Psoas muscle (tissue), 8 donors: ENCODE measurements at places on chromosomes 3 and 15.

GRCh38 chr3:68703066-68703465 lies 229.3 kb downstream of the TAFA4 start:
- DNase-seq: no peak

DNA sequence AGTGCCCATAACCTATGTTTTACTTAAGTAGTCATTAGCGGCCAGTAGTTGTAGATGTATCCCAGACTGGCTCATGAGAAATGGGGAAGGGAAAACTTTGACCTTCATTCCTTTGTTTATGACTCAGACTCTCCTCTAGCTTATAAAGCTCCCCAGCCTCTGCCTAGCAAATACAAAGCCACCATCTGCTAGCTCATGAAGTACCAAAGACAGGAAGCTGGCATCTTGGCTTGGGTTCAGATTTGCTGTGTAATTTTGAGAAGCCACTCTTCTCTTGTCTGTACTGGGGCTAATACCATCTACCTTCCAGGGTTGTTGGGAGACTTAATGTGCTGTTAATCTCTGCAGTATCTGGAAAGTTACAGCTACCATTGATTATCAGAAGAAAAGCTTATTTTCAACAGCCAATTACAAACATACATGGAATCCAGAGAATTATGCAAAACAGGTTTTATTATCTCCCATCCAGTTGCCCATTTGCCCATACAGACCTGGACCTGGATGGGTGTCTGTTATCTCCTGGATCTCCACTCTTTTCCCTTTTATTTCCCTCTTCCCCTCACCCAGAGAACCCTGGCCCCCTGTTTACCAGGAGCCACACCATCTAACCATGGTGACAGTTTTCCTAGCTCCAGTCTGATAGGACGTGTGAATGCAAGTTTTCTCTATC lies 153.8 kb downstream of the SEMA6D start:
- DNase-seq: no peak

- DNase-seq: no peak
These were observed 1.5 kb downstream of the SOX2 start for GRCh38 chr3:181713280-181713647.

DNA sequence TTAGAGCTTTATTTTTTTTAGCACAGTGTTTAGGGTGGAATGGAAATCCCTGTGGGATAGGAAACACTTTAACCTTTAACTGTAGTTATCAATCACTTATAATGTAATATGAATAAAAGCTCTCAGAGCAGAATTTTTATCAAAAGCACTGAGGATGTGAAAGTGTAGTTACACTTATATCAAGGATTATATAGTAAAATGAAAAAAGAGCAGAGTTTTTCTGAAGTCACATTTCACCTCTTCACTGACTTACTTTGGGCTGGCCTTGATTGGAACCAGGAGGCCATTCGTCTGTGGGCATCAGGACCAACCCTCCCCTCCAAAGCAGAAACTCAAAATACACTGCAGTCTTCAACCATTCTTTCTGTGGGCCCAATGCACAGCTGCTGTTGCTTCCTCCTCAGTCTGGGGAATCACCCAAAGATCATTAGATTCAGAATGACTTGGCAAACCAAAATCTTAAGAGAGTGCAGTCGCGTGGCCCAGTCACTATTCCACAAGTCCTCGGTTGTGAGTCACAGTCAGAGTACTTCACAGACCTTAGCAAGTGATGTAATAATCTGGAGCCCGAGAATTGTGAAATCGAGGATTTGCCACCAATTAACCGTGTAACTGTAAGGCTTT lies 132.6 kb upstream of the COL8A1 start:
- DNase-seq: peak; percentile 33

DNA sequence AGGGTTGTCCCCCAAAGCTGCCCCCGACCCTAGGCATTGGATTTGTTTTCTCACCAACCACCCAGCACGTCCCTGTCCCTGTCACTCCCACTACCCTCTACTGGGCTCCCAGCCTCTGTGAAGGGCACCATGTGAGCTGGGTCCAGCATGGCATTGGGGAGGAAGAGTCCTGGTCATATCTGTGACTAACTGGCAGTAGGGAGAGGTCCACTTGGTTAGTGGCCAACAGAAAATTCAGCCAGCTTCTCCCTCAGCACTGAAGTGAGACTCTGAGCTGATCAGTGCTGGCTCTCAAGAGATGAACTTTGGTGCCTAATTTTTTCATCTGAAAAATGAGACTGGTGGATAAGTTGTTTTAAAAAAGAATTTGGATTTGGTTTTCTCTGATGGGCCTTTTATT lies 11.3 kb upstream of the KIF23 start:
- DNase-seq: no peak

GRCh38 chr3:149571381-149571780 lies 86.4 kb downstream of the WWTR1 start:
- DNase-seq: no peak

GRCh38 chr3:118406562-118406961 lies 628.1 kb downstream of the IGSF11 start:
- no peak for DNase-seq

DNA sequence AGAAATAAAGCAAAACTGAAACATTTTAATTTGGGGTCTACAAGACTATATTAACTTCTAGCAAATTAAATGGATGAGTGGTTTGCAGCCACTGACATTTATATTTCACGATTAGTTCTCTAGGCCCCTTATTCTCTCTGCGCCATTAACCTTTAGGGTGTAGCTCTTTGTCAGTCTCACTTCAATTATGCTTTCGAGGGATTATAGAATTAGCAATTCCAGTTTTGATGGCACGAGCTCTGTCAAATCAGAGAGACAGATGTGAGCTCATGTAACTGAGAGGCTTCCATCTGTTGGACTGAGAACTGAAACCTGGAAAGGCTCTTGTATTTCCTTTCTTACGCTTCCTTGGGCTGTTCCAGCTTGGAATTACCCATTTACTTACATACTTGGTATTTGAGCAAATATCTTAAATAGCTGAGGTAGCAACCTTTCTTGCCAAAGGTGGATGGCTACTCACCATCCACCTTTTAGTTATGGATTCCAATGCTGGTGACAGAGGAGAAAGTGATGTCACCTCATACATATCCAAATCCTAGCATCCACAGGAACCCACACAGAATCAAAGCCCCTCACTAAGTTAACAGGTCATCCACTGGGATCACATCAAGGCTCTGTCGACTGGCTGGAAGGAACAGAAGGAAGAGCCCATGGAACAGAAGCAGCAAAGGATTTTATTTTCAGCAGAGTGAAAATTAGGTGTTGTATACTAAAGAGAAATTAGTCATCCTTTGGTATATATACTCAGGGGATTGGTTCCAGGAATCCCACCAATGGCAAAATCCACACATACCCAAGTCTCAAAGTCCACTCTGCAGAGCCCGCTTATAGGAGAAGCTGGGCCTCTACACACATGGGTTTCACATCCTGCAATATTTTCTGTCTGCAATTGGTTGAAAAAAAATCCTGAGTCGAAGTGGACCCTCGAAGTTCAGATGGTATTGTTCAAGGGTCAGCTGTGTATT lies 20.8 kb downstream of the VGLL4 start:
- DNase-seq: no peak

DNA sequence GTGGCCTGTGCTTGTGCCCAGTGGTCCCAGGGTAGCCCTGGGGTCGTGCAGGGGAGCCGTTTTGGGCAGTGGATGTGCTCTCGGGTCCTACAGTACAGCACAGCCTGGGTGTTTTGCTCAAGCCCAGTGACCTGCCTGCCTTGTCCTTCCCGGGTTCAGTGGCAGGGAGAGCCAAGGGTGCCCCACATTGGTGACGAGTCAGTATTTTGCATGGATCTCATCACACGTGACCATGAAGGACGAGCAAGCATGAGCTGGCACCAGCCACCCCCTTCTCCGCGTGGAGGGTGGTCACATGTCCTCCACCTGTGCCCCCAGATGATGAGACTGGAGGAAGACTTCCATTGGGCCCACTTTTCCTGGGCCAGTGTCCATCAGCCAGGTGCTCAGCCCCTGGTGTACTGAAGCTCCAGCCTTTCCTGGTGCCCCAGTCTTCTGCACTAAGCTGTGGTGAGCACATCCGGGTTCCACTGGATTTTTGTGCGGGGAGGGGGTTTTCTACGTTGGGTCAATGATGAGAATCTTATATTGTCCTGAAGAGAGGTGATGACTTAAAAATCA lies 197.5 kb downstream of the UBE3A start:
- peak; percentile 26 for DNase-seq

- no peak for DNase-seq
These were observed 22.1 kb downstream of the PARL start for GRCh38 chr3:183862610-183863009.

DNA sequence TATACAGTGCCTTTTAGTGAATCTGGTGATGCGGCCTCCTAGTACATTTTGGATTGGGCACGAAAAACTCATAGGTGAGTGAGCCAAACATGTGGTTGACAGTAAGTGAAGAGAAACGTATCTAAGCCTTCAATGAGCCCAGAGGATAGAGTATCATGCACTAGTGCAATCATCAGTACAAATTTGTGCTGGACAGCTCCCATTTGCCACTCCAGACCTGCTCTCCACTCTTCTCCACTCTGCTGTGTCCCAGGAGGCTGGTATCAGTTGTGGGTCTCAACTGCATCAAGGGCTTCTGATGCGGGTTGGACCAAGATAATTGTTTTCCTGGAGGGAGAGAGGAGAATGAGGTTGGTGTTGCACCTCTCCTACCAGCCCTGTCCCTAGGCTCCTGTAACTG lies 9.1 kb upstream of the RASGRF1 start:
- no peak for DNase-seq
